Uterus (tissue), 4 donors: ENCODE measurements at places on chromosomes 6 and 20.
A peak's percentile ranks its signal among the peaks of the same experiment; 100 is the strongest.

DNA sequence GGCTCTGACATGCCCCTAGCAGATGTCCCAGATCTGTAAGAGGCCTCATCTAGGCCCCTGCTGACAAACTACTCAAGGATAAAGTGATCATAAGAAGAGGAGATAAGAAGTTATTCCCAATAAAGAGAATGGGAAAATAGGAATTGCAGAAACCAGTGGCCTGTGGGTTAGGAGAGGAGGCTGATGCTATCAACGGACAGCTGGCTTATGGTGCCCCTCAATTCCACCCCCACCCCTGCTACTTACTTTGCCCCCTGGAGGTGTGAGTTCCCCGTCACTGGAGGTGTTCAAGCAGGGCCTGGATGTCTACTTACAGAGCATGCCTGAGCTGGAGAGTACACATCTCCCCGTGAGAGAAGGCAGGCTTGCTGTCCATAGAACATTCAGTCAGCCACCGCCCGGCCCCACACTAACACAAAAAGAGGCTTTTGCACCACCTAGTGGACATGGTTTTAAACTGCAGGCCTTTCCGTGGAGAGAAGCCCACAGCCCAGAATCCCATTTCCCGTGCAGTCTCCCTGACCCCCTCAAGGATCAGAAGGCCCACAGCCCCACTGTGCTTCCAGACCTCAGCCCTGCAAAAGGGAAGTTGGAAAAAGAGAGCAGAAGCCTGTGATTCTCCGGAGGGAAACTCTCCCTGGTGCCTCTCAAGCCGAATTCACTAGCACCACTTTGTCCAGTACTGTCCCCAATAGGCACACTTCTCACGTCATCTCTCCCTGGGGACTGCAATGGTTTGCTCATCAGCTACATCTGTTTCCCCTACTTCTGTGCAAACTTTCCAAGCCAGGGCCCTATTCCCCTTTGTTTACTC lies 23.8 kb upstream of the BNIP5 start:
- H3K27me3 ChIP-seq = no peaks in the 10 kb centered on the region
- no peak overlapping the region for H3K4me3 ChIP-seq
- DNase-seq = peak; percentile 85
- no peak overlapping the region for H3K27ac ChIP-seq

GRCh38 chr20:32569380-32570305 lies 15.5 kb downstream of the NOL4L start:
- no peak overlapping the region for H3K4me3 ChIP-seq
- H3K4me1 ChIP-seq = no peaks in the 10 kb centered on the region
- H3K27ac ChIP-seq = no peak overlapping the region
- no peak for DNase-seq
- no peaks in the 10 kb centered on the region for H3K27me3 ChIP-seq

GRCh38 chr6:127026247-127026646 lies 92.2 kb upstream of the RSPO3 start:
- no peaks in the 10 kb centered on the region for H3K27me3 ChIP-seq
- H3K4me1 ChIP-seq = no peaks in the 10 kb centered on the region
- no peak overlapping the region for H3K27ac ChIP-seq
- no peak for DNase-seq
- H3K4me3 ChIP-seq = no peak overlapping the region

DNA sequence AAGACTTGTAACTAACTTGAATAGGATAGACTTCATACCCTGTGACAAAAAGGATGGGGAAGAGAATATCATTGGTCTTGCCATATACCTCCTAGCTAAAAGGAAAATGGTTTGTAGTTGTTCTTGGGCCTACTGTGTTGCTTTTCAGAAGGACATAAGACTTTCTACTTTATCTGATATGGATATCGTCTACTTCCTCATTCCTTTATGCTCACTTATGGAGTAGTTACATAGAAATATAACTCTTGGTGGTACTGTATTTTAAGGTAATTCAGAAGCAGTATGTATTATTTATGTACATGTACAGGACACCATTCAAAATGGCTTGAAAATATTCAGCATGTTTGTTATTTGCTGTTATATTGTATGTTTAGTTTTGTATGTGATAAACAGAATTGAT lies 8.0 kb downstream of the FAM217B start:
- H3K4me3 ChIP-seq = no peak overlapping the region
- no peak for DNase-seq
- H3K27ac ChIP-seq = no peak overlapping the region

- no peak for DNase-seq
- no peak overlapping the region for H3K4me3 ChIP-seq
- H3K27me3 ChIP-seq = no peaks in the 10 kb centered on the region
- no peaks in the 10 kb centered on the region for H3K36me3 ChIP-seq
- H3K4me1 ChIP-seq = no peaks in the 10 kb centered on the region
- H3K27ac ChIP-seq = no peak overlapping the region
These were observed 132.7 kb downstream of the ERMARD start for GRCh38 chr6:169884158-169884557.

- H3K4me1 ChIP-seq = no peaks in the 10 kb centered on the region
- H3K27me3 ChIP-seq = no peaks in the 10 kb centered on the region
These were observed 134.1 kb downstream of the ELOVL4 start for GRCh38 chr6:79813143-79813850.

DNA sequence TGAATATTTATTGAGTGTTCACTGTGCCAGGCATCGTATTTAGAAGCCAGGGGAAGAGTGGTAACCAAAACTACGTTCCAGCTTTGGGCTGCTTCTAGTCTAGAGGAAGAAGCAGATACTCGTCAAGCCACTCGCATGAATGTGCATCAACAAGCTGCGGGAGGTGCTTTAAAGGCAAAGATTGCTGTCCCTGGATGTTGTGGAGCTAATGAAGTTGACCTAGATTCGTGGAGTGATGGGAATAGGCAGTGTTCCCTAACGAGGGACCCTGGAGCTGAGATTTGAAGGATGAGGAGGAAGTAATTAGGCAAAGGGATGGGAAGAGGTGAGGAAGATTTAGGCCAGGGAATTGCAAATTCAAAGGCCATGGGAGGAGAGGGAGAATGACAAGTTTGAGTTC lies 118.9 kb downstream of the TMEM170B start:
- H3K27ac ChIP-seq = no peak overlapping the region
- H3K27me3 ChIP-seq = no peaks in the 10 kb centered on the region
- no peaks in the 10 kb centered on the region for H3K4me1 ChIP-seq
- DNase-seq = no peak
- H3K4me3 ChIP-seq = no peak overlapping the region
- H3K36me3 ChIP-seq = no peaks in the 10 kb centered on the region

GRCh38 chr6:170374571-170375444 lies 68.2 kb downstream of the FAM120B start:
- no peaks in the 10 kb centered on the region for H3K27me3 ChIP-seq
- DNase-seq = no peak
- no peaks in the 10 kb centered on the region for H3K4me1 ChIP-seq
- H3K36me3 ChIP-seq = no peaks in the 10 kb centered on the region

GRCh38 chr6:118029967-118030366 lies 122.9 kb downstream of the SLC35F1 start:
- no peaks in the 10 kb centered on the region for H3K27me3 ChIP-seq
- no peaks in the 10 kb centered on the region for H3K4me1 ChIP-seq
- H3K4me3 ChIP-seq = no peak overlapping the region
- H3K27ac ChIP-seq = no peak overlapping the region
- DNase-seq = no peak
